ENCODE measurements at places on chromosomes 13 and 19. TPM values are rescaled to one million over a fixed set of nuclear protein-coding genes. Genes with fewer than 3 reads are reported as not detected.

DNA sequence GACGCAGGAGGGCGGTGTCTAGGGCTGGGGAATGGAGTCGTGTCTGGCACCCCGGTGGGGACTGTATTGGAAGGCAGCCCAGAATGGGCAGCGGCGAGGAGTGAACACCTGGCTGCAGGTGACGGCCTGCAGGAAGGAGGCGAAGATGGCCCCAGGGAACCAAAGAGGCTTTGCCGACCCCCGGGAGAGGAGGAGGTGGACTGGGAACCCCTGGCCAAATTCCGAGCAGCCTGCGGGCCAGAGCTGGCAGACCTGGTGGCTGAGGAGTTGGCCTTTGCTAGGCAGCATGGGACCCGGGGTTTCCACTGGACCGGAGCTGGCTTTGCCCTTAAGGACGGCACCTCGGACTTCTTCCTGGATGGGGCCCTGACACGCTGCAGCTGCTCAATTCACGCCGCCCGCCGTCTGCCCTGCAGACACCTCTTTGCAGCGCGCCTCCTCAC lies 25.9 kb downstream of the ZSWIM9 start:
- no peaks in the 10 kb centered on the region for H3K27me3 ChIP-seq
- no peaks in the 10 kb centered on the region for H3K36me3 ChIP-seq
- peak; percentile 43 for DNase-seq
- peaks cover 9% of the 10 kb centered on the region for H3K4me1 ChIP-seq
- no peak overlapping the region for H3K4me3 ChIP-seq

DNA sequence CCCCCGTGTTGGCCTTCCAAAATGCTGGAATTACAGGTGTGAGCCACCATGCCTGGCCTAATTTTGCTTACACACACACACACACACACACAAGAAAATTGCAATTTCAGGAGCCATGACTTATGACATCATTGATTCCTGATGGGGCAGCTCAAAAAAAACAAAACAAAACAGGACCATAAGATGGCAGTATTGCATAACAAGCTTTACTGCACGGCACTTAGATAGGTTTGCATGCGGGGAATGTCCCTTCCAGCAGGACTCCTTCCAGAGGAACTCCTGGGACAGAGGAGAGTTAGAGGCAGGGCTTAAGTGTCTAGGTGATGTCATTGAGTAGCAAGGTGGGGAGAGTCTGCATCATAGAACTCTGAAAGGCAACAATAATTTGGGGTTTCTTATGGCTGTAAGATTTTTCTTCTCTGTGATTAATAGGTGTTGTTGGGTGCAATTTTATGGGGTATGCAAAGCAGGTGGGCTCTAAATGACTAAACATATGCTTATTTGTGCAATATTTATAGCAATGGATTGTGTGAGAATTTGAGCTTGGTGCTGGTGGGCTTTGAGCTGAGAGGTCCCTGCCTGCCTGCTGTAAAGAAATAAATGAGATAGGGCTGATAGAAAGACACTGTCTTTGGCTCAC lies 9.0 kb upstream of the ACSBG2 start:
- no peak overlapping the region for H3K27ac ChIP-seq
- no peaks in the 10 kb centered on the region for H3K4me1 ChIP-seq
- DNase-seq: peak; percentile 41
- no peak overlapping the region for H3K4me3 ChIP-seq
- H3K27me3 ChIP-seq: no peaks in the 10 kb centered on the region
- H3K36me3 ChIP-seq: no peaks in the 10 kb centered on the region

TTYH1 gene
- 2.6 TPM for total RNA-seq

MZF1 gene
- 51.1 TPM for total RNA-seq

All from cardiac muscle cell (in vitro differentiated cells and primary cell).